Esophagus squamous epithelium (tissue), 5 donors: ENCODE measurements at places on chromosomes 7 and 10. TPM values are rescaled to one million over a fixed set of nuclear protein-coding genes. Genes with fewer than 3 reads are reported as not detected.

- no peak for DNase-seq
These were observed 182.8 kb downstream of the ARHGAP12 start for GRCh38 chr10:31745612-31746376.

CNTNAP2 gene
- total RNA-seq, result 0.95 TPM

DNA sequence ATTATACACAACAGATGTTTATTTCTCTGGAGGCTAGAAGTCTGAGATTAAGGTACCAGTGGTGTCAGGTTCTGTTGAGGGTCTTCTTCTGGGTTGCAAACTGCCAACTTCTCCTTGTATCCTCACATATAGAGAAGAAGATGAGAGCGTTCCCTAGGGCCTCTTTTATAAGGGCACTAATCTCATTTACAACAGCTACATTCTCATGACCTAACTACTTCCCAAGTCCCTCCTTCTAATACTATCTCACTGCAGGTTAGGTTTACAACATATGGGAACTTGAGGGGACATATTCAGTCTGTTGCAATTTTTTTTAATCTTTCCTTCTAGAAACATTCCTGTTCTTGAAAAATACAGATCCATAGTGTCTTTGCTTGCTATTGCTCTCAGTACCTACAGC, 18.3 kb upstream of the FAM3C start:
- no peak for DNase-seq

DNA sequence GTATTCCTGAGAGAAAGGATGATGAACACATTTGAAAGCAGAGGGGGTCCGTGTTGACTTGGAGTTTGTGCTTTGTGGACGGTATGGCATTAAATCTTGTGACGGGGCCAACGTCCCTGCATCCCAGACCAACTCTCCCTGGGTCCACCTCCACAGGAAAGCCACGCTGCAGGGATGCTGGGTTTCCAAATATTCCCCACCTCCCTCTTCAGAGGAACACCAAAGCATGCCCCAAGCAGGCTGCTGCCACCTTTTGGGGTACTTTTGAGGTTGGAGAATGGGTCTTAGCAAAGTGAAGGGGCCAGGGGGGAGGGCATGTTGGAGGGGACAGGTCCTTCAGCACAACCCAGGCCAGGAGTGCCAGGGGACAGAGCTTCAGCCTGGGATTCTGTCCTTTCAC, 504.4 kb downstream of the TCERG1L start:
- no peak for DNase-seq

- no peak for DNase-seq
These were observed 199.4 kb downstream of the USP6NL start for GRCh38 chr10:11411926-11412545.

GRCh38 chr10:28940158-28940888, 263.0 kb downstream of the BAMBI start:
- no peak for DNase-seq

GRCh38 chr10:84336406-84337090, 8.2 kb downstream of the CCSER2 start:
- no peak for DNase-seq

GRCh38 chr7:115356139-115356746, 434.3 kb downstream of the MDFIC start:
- no peak for DNase-seq

DNA sequence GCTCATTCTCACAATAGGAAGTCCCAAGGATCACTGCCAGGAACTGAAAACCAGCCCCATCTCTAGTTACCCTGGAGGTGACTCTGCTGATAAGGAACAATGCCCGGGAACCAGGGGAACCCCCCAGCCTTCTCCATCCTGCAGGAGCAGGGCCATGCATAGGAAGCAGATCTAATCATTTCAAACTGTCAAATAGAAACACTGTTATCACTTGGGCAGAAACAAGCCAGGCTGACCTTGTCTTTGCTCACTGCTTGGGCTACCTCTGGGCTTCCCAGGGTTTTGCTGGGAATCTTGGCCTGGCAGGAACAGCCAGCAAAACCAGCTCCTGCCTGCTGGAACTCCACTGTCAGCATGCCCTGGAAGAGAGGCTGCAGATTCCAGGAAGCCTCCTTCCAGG, 114.1 kb downstream of the RNF216 start:
- no peak for DNase-seq

YAE1 gene
- 17.5 TPM for total RNA-seq

DNA sequence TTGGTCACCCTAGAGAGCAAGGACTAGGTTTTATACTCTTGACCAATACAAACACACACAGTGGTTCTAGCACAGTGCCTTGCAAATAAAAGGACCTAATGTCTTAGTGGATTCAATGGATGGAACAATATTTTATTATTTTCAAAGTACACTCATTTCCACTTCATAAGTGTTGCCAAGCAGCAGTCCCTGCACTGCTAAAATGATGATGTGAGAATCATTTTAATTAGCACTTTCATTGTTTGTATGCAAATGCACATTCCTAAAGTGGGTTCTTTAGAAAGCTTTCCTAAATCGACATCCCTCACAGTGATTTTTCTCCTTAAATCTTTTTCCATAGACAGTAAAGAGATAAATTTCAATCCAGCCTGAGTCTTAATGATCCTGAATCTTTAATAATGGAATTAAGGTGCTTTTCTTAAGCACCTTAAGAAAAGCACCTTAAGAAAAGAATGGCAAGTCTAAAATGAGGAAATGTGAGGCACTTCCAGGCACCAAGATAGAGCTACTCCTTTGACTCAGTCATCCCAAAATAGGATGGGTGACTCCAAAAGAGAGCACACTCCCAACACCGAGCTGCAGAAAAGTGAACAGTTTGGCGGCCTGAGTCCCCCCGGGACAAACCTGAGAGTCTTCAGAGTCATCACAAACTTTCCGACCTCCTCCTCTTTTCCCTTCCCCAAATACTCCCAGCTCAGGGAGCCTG, 84.5 kb downstream of the SORBS1 start:
- DNase-seq, result no peak

DNA sequence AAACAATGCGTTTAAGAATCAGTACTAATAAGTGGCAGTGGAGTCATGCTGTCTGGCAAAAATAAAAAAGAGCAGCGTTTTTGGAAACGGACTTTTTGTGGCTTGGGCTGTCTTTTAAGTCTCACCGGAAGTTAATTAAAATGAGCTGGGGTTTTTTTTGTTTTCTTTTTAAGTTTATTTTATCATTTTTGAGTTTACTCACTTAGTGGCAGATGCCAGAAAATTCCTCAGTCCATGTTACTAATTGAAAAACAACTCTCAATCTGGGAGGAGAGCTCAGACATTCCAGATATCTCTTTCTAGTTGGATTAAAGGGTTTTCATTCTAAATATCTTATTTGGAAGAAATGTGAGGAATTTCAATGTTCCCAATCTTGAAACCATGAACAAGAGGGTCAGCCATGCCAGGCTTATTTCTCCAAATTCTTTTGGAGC, 133.8 kb upstream of the AGR3 start:
- no peak for DNase-seq

DNA sequence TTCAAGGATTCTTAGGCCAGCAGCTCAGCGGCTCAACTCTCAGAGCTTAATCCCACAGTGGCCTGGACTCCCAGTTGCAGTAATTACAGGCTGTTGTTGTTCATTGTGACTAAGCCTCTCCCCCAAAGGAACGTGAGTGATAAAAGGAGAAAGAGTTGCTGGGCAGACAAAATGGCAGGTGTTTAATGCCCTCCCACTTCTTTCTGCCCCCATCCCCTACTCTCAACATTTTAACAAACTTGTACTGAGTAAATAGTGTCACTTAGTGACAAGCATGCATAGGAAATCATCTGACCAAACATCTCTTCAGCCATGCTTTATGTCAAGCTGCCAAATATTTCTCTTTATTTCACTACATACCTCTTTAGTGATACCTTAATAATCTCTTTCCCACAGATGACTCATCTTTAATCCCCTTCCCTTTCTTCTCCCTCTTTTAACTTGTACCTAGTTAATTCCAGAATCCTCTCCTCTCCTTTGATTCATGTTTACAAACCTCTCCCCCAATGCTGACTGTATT, 12.4 kb upstream of the MTERF1 start:
- no peak for DNase-seq

GRCh38 chr10:111357859-111358258, 281.0 kb downstream of the ADRA2A start:
- no peak for DNase-seq

DNA sequence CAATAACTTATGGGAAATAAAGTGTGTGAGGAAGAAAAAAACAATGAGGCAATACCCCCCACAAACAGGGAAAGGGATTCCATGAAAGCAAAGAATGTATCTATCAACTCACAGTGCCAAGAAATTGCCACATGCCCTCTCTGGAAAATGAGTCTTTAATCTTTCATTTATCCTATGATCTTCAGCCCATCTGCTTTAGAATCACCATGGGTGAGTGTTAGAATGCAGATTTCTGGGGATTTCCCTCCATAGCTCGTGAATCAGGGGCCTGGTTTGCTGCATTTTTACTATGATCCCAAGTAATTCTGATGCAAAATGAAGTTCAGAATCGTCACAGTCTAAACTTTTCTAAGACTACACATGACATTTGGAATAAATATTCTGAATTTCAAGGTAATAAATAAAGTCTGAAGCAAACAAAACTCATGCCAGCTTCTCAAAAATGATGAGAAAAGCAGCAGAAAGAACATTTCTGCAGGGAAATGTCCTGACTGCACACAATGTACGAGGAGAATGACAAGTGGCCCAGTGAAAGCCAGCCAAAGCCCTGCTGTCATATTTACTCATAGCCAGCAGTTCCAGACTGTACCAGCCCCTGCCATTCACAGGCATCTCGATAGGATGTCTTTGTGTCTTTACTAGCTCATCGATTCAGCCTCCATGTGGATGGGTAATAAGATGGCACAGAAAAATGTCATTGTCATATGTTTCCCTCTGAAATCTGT, 167.1 kb downstream of the ELMO1 start:
- no peak for DNase-seq

DNA sequence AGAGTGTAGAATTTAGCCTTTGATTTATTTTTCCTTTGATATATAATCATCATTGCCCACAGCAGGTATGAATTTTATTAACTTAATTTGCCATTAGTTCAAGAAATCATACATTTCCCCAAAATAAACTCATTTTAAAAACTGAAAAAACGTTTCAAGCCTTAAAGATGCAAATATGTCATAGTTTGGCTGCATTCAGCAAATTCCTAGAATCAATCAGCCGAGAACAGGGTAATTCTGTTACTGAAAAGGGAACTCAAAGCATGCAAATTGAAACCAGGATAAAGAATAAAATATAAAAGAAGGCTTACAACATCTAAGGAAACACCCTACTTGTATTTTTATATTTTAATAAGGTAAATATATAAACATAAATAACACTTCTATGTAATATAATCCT, 233.8 kb upstream of the PRKCQ start:
- no peak for DNase-seq

C7orf33 gene
- not detected for total RNA-seq

DNA sequence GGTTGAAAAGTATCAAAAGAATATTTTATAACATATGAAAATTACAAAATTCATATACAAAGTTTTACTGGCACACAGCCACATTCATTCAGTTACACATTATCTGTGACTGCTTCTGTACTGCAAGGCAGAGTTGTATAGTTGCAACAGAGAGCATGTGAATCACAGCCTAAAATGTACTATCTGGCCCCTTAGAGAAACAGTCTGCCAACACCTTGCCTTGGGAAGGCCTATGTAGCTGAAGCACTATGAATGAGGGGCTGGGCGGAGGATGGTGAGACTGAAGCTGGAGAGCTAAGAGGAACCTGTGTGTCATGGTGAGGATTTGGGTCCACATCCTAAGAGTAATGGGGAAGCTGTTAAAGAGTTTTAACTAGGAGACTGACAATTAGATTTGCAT, 35.7 kb downstream of the PDZD8 start:
- no peak for DNase-seq

FLNC gene
- total RNA-seq, result 10.7 TPM

- DNase-seq, result no peak
These were observed 296.0 kb upstream of the KIAA1217 start for GRCh38 chr10:23912884-23913404.

PRPS1L1 gene
- total RNA-seq, result not detected

DNA sequence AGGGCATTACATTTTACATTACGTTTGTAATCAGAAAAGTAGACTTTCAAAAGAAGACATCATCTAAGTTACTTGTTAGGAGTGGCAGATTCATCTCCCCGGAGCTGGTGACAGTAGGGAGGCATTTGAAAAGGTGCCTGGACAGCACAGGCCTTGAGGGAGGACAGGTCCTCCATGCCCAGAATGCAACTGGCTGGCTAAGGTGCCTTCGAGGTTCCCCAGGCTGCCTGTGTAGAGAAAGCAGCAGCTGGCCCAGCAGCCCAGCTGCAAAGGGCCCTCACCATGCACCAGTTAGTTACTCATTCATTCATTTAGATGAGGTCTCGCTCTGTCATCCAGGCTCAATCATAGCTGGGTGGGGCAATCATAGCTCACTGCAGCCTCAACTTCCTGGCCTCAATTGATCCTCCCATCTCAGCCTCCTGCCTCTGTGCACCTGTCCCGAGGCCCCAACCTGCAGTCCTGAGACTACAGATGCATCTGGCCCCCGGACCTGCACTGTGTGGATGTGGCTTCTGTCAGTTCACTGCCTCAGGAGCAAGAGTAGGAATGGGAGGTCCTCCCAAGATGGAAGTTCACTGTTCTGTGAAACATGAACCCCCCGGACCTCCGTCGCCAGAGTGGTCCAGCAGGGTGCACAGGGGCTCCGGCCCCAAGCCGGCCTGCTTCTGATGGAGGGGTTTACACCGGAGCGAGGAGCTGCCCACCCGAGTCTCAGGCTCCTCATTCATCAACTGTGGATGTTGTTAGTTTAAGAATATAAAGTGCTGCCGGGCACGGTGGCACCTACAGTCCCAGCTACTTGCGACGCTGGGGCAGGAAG, 36.6 kb downstream of the PRKAG2 start:
- DNase-seq, result no peak

DNA sequence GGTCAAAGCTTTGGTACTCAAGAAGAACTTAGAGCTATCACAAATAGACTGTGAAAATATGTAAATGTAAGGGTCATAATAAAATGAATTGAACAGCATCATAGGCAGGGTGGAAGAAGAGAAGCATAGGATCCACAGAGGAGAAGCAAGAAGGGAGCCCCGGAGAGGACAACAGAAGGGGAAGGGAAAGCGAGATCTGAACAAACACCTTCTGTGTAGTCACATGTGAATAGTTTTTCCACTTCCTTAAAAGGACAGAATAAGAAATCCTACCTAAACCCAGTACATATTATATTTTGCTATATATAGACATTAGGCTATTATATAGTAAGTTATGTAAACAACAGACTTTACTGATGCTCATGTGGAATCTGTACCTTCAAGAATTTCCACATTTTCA, 160.2 kb downstream of the DKK1 start:
- no peak for DNase-seq

PNLIPRP2 gene
- total RNA-seq, result not detected

AGBL3 gene
- 3.6 TPM for total RNA-seq

GRCh38 chr7:32941181-32941580, 16.1 kb upstream of the FKBP9 start:
- DNase-seq, result no peak

CYCS gene
- 50.3 TPM for total RNA-seq

PON1 gene
- not detected for total RNA-seq

- DNase-seq, result no peak
These were observed 56.7 kb downstream of the CFAP46 start for GRCh38 chr10:132885451-132886210.
